ENCODE measurements at places on chromosomes 1 and 21. TPM values are rescaled to one million over a fixed set of nuclear protein-coding genes. Genes with fewer than 3 reads are reported as not detected.

GRCh38 chr1:165927169-165927568 is 99.8 kb downstream of the UCK2 start:
- no peak for DNase-seq

DNA sequence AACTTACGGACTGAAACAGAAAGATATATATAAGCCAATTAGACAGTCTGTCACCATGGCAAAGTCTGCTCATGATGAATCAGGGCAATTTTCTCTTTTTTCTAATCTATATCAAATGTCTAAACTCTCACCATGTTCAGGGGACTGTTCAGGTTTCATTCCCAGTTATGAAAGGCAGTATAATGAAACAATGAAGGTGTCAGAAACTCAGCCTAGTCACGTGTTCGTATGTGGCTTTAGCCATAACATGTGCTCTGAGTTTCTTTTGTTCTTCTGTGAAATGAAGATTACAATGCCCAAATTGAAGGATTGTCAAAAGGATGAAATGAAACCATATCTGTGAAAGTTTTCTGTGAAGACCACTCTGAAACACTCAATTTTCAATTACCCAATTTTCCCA is 392.9 kb downstream of the DSCAM start:
- DNase-seq: no peak

The DENND2C gene
- total RNA-seq: 8.8 TPM

DNA sequence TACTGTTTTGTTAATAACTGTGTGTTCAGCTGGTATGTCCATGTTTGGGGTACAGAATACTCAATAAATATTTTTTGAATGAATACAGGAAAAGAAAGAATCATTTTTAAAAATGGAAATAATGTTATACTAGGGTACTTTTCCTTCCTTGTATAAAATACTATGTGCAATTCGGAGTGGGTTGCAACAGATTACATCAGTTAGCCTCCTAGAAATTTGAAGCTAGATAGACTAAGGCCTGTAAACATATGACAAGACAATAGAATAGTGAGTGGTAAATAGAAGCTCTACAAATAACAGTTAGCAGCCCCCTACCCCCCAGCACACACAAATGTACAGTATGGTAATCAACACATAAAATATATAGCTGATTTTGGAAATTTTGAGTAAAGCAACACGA is 195.9 kb downstream of the KCNT2 start:
- DNase-seq: no peak

GRCh38 chr1:32362474-32363313 is at the start of the genes FAM229A and TSSK3:
Gene FAM229A (minus strand): TSS chr1:32362485. CDS start chr1:32362091, 394 bp downstream.
Gene TSSK3 (plus strand): TSS chr1:32362539. CDS start chr1:32362702, 163 bp downstream.
- no peak for DNase-seq

All from urinary bladder (tissue), 4 donors.